ENCODE measurements at places on chromosomes 12 and 14.
A peak's percentile ranks its signal among the peaks of the same experiment; 100 is the strongest.

DNA sequence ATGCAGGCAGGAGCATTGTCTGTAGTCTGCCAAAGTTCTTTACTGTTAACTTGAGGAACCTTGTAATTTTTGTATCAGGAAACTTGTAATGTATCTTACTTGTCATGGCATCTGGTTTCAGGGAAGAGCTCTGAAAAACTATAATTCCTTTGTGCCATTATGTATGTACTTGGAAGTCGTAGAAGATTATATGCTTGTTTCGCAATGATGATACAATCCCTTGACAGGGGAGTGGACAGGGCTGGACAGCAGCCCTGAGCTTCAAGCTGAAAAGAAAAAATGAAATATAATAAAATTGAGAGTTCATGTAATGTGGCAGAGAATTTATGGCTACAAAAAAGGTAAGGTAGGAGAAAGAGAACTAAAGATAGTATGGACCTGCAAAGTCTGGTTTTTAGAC is 7.4 kb upstream of the DLGAP5 start:
- no peak for DNase-seq

GRCh38 chr14:65222440-65222858 is 120.1 kb upstream of the MAX start:
- DNase-seq = peak; percentile 35

DNA sequence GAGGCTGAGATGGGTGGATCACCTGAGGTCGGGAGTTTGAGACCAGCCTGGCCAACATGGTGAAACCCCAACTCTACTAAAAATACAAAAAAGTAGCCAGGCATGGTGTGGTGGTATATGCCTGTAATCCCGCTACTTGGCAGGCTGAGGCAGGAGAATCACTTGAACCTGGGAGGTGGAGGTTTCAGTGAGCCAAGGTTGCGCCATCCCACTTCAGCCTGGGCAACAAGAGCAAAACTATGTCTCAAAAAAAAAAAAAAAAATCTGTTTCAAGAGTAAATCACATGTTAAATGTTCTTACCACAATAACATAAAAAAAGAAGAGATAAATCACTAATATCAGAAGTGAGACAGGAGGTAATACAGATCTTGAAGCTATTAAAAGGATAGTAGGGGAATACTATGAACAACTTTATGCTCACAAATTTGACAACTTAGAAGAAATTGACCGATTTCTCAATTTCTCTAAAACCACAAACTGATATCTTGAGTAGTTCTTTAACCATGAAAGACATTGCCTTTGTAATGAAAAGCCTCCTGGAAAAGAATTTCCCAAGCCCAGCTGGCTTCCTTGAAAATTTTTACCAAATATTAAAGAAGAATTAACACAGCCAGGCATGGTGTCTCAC is 37.7 kb downstream of the TAOK3 start:
- no peak for DNase-seq

DNA sequence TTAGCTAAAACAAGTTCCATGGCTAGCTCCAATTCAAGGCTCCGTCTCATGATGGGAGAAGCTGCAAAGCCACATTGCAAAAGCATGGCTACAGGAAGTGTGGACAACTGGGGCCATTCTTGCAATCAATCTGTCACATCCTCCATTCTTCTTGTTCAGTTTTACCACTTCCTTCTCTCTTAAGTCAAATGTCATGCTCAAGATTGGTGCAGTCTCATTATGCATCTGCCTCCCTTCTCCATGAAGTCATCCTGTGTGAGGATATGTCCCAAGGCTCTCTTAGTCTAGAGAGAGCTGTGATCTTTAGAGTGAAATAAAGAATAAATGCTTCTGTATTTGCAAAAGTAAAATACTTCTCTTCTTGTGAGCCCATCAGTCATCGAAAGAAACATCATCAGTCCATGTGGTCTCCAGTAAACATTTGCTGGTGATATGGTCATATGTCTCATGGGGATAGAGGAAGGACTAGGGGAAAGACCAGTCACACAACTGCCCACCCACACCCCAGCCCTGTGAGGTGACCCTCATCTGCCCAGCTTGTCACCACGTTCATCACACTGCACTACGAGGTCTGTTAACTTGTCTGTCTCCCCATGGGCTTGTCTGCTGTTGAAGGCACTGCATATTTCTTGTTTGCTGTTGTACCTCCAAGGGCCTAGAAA is 303.0 kb downstream of the NUAK1 start:
- DNase-seq = no peak

- DNase-seq = no peak
Measured at GRCh38 chr14:56874375-56874774, 64.1 kb upstream of the OTX2 start.

- DNase-seq = peak; percentile 62
Measured at GRCh38 chr12:20798554-20798953, 12.0 kb upstream of the SLCO1B3 start.

DNA sequence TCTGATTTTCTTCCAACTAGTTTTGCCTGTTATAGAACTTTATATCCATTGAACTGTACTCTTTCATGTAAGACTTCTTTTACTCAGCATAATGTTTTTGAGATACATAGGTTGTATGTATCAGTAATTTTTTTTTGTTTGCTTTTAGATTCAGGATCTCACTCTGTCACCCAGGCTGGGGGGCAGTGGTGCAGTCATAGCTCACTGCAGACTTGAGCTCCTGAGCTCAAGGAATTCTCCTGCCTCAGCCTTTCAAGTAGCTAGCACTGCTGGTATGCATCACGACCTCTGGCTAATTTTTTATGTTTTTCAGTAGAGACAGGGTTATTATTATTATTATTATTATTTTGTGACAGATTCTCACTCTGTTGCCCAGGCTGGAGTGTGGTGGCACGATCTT is 65.0 kb upstream of the DDHD1 start:
- DNase-seq = no peak

DNA sequence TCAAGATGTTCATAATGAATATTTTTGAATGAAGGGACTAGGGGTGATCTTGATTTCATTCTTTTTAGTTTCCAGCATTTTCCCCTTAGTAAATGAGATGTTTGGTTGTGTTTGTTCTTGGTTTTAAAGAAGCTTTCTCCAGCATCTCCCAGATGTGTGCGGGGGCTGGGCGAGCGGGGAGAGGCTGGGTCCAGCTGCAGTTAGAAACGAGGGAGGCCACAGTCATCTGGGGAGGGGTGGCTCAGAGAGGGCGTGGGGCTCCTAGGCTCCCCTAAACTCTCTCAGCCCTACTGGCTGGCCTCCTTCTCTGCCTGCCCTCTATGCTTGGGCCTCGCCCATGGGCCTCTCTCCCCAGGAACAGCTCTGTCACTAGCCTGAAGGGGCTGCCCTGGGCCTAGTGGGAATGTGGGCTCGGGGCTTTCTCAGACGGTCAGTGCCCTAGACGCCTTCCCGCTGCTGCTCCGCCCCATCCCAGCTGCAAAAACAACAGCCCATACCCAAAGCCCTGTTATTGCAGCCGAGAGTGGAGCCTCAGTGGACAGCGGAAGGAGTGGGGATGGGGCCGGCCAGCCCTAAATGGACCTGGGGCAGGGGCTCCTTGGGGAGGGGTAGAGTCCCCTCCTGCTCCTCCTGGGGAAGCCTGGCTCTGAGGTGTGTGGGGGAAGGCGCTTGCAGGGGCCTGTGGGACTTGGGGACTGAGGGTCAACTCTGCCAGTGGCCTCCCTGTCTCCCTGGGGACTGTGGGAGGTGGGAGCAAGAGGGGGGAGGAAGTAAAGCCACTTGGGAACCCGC is 18.3 kb upstream of the EIF2B2 start:
- DNase-seq = no peak

GRCh38 chr14:91080071-91080470 is 19.6 kb upstream of the RPS6KA5 start:
- DNase-seq = no peak

- DNase-seq = peak; percentile 95
Measured at GRCh38 chr14:67532998-67533753, at the start of gene PLEKHH1. Gene PLEKHH1, plus strand, starts transcription at chr14:67533290. Its CDS starts 8,578 bp downstream, at chr14:67541868.

GRCh38 chr12:27505109-27505508 is 18.9 kb upstream of the PPFIBP1 start:
- DNase-seq = no peak

DNA sequence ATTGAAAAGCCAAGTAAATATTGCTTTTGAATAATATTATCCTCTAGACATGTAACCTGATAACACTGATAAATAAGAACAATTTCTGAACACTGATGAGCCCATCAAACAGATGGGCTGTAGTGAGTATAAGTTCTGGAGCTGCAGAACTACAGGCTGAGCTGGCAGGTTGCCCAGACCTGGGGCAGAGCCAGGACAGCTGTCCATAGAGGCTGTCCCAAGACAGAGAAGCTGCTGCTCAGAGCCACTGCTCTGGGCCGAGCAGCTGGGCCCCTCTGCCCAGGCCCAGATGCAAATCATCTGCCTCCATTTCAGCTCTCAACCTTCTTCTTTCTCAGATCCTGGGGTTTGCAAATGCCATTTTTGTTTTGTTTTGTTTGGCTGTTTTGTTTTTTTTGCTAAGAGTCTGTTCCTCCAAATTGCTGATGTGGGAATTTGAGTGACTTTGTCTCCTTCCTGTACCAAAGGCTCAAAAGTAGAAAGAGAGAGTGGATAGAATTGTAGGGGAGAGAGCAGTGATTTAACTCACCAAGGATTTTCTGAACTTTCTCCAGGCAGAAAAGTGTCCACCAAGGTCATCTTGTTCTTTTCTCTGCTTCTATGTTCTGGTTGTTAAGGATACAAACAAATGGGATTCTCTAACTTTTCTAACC is 4.0 kb upstream of the TESPA1 start:
- peak; percentile 15 for DNase-seq

DNA sequence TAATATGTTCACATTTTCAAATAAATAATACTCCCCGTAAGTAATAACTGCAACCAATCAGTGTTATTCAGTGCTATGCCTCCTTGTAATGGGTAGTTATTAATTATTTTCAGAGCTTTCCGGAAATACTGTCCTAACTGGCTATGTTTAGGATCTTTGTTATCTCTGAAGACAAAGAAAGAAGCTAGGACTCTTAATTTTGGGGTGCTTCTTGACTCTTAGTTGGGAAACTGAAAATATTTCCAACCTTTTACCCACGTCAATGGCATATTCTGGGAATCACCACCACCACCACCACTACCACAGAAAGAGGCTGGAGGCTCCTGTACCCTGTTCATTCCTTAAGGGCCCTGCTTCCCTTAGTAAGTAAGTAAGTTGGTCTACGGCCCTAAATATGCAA is 39.1 kb downstream of the RAD52 start:
- DNase-seq = no peak

- no peak for DNase-seq
Measured at GRCh38 chr14:90538095-90538494, 141.3 kb downstream of the CALM1 start.

DNA sequence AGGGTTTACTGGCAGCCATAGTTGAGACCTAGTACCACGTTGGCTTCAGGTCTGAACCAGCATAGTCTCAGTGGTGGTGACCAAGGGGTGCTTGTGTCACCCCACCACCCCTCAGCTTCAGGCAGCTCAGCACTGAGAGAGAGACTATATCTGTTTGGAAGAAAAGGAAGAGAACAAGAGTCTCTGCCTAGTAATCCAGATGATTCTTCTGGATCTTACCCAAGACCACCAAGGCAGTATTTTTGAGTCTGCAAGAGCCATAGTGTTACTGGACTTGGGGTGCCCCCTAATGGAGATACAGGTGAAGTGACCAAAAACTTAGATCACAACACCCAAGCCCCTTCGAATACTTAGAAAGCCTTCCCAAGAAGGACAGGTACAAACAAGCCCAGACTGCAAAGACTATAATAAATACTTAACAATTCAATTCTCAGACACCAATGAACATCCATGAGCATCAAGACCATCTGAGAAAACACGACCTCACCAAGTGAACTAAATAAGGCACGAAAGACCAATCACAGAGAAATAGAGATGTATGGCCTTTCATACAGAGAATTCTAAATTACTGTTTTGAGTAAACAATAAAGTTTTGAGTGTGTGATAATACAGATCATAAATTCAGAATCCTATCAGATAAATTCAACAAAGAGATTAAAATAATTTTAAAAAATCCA is 107.0 kb downstream of the HELB start:
- peak; percentile 67 for DNase-seq

DNA sequence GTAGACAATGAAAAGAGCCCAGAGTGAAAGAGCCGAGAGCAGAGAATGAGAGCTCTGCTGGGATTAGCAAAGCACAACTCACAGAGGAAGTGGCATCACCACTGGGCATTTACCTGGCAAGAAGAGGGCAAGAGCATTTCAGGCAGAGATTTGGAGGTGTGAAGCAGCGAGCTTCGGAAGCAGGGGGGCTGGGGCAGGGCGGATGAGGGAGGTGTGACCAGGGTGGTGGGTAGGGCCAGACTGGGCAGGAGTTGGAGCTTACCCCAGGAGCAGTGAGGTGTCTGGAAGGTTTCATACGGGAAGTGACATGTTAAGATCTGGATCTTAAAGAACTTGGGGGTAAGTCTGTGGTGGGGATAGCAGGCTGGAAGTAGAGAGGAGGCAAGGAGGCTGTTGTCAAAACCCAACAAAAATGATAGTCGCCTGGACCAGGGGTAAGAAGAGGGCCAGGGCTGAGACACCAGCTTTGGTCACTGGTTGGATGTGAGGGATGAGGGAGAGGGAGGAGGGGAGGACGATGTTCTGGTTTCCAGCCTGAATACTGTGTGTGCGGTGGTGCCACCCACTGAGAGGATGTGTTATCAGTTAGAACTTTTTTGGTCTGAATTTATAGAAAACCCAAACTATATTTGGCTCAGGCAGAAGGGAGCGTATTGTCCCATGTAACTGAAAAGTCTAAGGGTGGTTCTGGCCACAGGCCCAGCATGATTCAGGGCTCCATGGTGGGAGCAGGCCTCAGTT is 5.2 kb downstream of the SMIM41 start:
- no peak for DNase-seq

- no peak for DNase-seq
Measured at GRCh38 chr12:22551624-22552023, 7.3 kb upstream of the C2CD5 start.

- DNase-seq = no peak
Measured at GRCh38 chr14:24802236-24802635, 168.2 kb upstream of the GZMB start.

- peak; percentile 64 for DNase-seq
Measured at GRCh38 chr14:74038020-74038859, 19.1 kb downstream of the BBOF1 start.

All from T47D (cell line).